Psoas muscle (tissue), 8 donors: ENCODE measurements at places on chromosomes 3 and 15.
A peak's percentile ranks its signal among the peaks of the same experiment; 100 is the strongest.

DNA sequence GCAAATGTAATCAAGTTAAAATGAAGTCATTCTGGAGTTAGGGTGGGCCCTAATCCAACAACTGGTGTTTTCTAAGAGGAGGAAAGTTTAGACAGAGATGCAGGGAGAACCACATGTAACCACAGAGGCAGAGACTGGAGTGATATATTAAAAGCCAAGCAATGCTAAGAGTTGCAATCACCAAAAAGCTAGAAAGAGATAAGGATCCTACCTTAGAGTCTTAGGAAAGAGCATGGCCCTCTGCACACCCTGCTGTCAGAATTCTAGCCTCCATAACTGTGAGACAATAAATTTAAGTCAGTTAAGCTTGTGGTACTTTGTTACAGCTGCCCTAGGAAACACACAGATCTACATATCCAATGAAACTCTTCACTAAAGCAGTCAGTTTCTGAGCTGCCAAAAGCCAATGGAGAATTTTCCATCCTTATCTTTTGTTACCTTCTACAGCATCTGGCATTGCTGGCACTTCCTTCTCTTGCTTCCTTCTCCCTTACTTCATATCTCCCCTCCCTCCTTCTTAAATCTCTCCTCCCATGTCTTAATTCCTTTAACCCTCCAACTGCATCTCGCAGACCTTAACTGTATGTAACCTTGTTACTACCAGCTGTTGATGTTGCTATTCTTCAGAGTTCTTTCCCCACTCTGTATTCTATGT lies 11.2 kb downstream of the DCBLD2 start:
- H3K36me3 ChIP-seq: no peaks in the 10 kb centered on the region
- no peak for DNase-seq
- H3K27ac ChIP-seq: no peak overlapping the region
- no peaks in the 10 kb centered on the region for H3K27me3 ChIP-seq
- no peak overlapping the region for H3K4me3 ChIP-seq

- H3K27ac ChIP-seq: no peak overlapping the region
- no peaks in the 10 kb centered on the region for H3K27me3 ChIP-seq
- H3K4me1 ChIP-seq: no peaks in the 10 kb centered on the region
- DNase-seq: no peak
- H3K36me3 ChIP-seq: no peaks in the 10 kb centered on the region
Measured at GRCh38 chr3:35919160-35919559, 279.8 kb downstream of the ARPP21 start.

DNA sequence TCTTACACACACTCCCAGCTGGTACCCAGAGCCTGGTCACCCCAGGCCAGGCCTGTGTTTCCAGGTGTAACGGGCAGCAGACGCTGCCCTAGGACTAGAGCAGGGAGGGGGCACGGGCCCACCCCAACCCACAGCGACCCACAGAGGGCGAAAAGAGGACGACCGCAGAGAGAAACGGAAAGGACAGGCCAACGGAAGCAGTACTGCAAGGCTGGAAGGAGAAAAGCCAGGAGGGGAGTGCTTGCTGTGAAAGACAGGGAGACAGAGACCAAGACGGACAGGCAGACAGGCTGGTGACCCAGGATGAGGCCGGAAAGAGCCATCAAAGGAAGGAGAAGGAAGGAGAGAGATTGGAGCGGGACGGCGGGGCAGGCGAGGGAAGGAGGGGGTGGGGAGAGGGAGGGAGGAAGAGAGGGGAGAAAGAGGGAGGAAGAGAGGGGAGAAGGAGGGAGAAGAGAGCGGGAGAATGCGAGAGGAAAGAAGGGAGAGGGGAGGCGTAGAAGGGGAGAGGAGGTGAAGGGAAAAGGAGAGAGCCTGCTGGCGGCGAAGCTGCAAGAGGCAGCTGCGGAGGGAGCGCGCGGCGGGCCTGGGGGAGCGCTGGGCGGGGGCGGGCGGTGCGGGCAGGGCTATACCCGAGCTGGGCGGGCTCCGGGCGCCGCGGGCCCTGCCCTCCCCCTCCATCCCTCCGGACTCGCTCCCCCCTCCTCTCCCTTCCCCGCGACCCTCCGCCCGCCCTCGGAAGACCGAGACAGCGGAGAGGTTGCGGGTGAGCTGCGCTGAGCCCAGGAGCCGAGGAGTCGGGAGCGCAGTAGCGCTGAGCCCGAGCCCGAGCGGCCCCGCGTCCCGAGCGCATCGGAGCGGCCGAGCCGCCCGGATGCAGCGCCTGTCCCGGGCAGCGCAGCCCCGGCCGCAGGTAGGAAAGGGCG lies at the start of gene SLC6A1:
TSS of gene SLC6A1 (plus strand) at position 732 of the 926 bp plus-strand sequence. CDS start 24,464 bp downstream, outside the sequence.
- peak; percentile 38 for DNase-seq
- H3K4me3 ChIP-seq: peak within 1 kb of the TSS; percentile 51
- no peaks in the 10 kb centered on the region for H3K4me1 ChIP-seq

DNA sequence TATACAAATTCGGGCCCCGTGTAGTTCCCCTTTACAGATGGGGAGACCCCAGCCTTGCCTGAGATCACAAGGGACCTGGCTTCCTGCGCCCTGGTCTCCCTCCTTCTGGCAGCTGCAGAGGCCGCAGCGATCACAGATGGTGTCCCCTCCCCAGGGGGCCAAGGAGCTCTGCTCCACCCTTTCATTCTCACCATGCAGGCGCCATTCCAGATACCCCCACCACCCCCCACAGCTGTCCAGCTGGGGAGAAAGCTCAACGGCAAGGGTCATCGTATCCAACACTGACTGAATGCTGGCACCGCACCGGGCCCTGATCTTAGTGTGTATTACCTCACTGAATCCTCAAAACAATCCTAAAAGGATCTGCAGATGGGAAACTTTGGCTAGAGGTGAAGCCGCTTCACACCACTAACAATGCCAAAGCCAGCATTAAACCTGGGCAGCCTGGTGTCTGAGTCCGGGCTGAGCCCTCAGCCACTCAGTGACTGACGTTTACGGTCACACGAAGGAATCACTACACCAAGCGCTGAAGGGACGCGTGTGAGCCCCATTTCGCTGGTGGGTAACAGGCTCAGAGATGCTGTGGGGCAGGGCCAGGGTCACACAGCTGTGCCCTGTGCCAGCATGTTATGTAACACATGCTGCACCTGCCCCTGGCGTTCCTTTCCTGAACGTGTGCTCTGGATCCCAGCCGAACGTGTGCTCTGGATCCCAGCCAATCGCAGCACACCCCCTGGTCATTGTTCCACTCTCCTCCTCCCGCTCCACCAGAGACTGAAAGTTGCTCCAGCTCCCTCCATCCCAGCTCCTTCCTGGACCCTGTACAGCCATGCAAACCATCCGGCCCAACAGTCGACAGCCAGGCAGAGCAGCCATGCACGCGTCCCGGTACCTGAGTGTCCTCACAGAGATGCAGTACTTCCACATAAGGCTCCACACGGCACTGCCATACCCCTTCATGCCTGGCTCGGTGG lies 51.8 kb downstream of the IQSEC1 start:
- H3K36me3 ChIP-seq: no peaks in the 10 kb centered on the region
- peaks cover 23% of the 10 kb centered on the region for H3K4me1 ChIP-seq
- H3K27ac ChIP-seq: peak overlapping the region; percentile 4
- peak; percentile 81 for DNase-seq
- H3K4me3 ChIP-seq: peak overlapping the region; percentile 25

- no peaks in the 10 kb centered on the region for H3K4me1 ChIP-seq
- H3K4me3 ChIP-seq: no peak overlapping the region
- no peak overlapping the region for H3K27ac ChIP-seq
- no peaks in the 10 kb centered on the region for H3K36me3 ChIP-seq
- DNase-seq: no peak
Measured at GRCh38 chr3:46285931-46286619, 43.8 kb downstream of the CCR3 start.

- DNase-seq: no peak
- no peak overlapping the region for H3K27ac ChIP-seq
- peaks cover 29% of the 10 kb centered on the region for H3K4me1 ChIP-seq
- no peaks in the 10 kb centered on the region for H3K27me3 ChIP-seq
Measured at GRCh38 chr15:98805434-98806274, 157.3 kb downstream of the IGF1R start.

GRCh38 chr15:92417716-92418115 lies 24.0 kb downstream of the ST8SIA2 start:
- no peaks in the 10 kb centered on the region for H3K36me3 ChIP-seq
- H3K27ac ChIP-seq: no peak overlapping the region
- no peak overlapping the region for H3K4me3 ChIP-seq
- no peak for DNase-seq
- H3K4me1 ChIP-seq: no peaks in the 10 kb centered on the region
- H3K27me3 ChIP-seq: no peaks in the 10 kb centered on the region

DNA sequence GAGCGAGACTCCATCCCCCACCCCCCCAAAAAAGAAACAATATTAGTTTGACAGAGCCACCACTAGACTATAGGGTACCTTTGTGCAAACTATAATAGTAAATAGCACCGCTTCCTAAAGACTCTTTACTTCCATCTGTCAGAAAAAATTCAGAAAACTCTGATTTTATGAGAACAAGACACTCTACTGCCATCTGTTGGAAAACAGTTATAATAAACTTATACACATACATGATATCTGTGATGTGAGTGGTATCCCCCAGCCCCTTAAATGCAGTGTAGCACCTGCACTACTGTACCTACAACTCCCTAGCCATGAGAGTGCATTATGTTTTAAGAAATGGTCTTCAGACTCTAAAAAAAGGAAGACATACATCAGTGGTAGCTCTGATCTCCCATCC lies 47.1 kb upstream of the CTDSPL start:
- H3K27ac ChIP-seq: no peak overlapping the region
- no peak for DNase-seq
- H3K4me1 ChIP-seq: peaks cover 8% of the 10 kb centered on the region
- no peaks in the 10 kb centered on the region for H3K36me3 ChIP-seq

GRCh38 chr3:12840591-12841148 lies 695 bp downstream of the RPL32 start:
- no peak for DNase-seq
- H3K27ac ChIP-seq: peak overlapping the region; percentile 85
- H3K36me3 ChIP-seq: peaks cover 45% of the 10 kb centered on the region
- H3K4me3 ChIP-seq: peak overlapping the region; percentile 98
- no peaks in the 10 kb centered on the region for H3K27me3 ChIP-seq
- peaks cover 41% of the 10 kb centered on the region for H3K4me1 ChIP-seq

GRCh38 chr3:184600685-184601377 lies 39.2 kb downstream of the EPHB3 start:
- no peak overlapping the region for H3K27ac ChIP-seq
- no peaks in the 10 kb centered on the region for H3K27me3 ChIP-seq
- DNase-seq: no peak
- H3K4me3 ChIP-seq: no peak overlapping the region

GRCh38 chr3:153744889-153745288 lies 376.3 kb upstream of the ARHGEF26 start:
- H3K4me3 ChIP-seq: no peak overlapping the region
- H3K36me3 ChIP-seq: no peaks in the 10 kb centered on the region
- no peaks in the 10 kb centered on the region for H3K27me3 ChIP-seq

GRCh38 chr3:161713731-161714130 lies 217.1 kb downstream of the OTOL1 start:
- H3K36me3 ChIP-seq: no peaks in the 10 kb centered on the region
- H3K4me1 ChIP-seq: no peaks in the 10 kb centered on the region
- no peaks in the 10 kb centered on the region for H3K27me3 ChIP-seq
- no peak overlapping the region for H3K4me3 ChIP-seq
- H3K27ac ChIP-seq: no peak overlapping the region
- DNase-seq: no peak

GRCh38 chr15:84715441-84716035 lies 401 bp downstream of the SEC11A start:
- H3K4me3 ChIP-seq: peak overlapping the region; percentile 90
- no peaks in the 10 kb centered on the region for H3K27me3 ChIP-seq
- peak; percentile 14 for DNase-seq
- peaks cover 21% of the 10 kb centered on the region for H3K4me1 ChIP-seq
